T-helper 2 cell treated with Interferon-gamma antibody and Interleukin-4, amounts not matched to agents 5 μg/mL and 100 μg/mL, for 36 hours (primary cell): ENCODE measurements at places on chromosomes 13 and 19.

GRCh38 chr13:99495466-99496183 lies 5.6 kb upstream of the TM9SF2 start:
- H3K4me1 ChIP-seq = peaks cover 47% of the 10 kb centered on the region
- no peak for DNase-seq
- peak overlapping the region; percentile 94 for H3K27ac ChIP-seq
- no peaks in the 10 kb centered on the region for H3K27me3 ChIP-seq
- peaks cover 17% of the 10 kb centered on the region for H3K36me3 ChIP-seq

- DNase-seq = no peak
- H3K27me3 ChIP-seq = no peaks in the 10 kb centered on the region
- no peak overlapping the region for H3K27ac ChIP-seq
- no peaks in the 10 kb centered on the region for H3K4me1 ChIP-seq
- H3K36me3 ChIP-seq = no peaks in the 10 kb centered on the region
- no peak overlapping the region for H3K4me3 ChIP-seq
Observed at GRCh38 chr13:76730220-76730619, 156.0 kb downstream of the KCTD12 start.

GRCh38 chr19:41597600-41598041 lies 21.7 kb downstream of the CEACAM21 start:
- H3K27ac ChIP-seq = no peak overlapping the region
- H3K27me3 ChIP-seq = peaks cover 27% of the 10 kb centered on the region
- peaks cover 10% of the 10 kb centered on the region for H3K4me1 ChIP-seq
- DNase-seq = peak; percentile 63
- no peak overlapping the region for H3K4me3 ChIP-seq

- peaks cover 4% of the 10 kb centered on the region for H3K4me1 ChIP-seq
- no peak within 1 kb of the TSS for H3K4me3 ChIP-seq
- H3K36me3 ChIP-seq = no peaks in the 10 kb centered on the region
- DNase-seq = no peak
Observed at GRCh38 chr19:50649433-50650391, at the start of gene C19orf81. Gene C19orf81, plus strand, starts transcription at chr19:50649445. Its CDS starts 0 bp downstream, at chr19:50649445.

DNA sequence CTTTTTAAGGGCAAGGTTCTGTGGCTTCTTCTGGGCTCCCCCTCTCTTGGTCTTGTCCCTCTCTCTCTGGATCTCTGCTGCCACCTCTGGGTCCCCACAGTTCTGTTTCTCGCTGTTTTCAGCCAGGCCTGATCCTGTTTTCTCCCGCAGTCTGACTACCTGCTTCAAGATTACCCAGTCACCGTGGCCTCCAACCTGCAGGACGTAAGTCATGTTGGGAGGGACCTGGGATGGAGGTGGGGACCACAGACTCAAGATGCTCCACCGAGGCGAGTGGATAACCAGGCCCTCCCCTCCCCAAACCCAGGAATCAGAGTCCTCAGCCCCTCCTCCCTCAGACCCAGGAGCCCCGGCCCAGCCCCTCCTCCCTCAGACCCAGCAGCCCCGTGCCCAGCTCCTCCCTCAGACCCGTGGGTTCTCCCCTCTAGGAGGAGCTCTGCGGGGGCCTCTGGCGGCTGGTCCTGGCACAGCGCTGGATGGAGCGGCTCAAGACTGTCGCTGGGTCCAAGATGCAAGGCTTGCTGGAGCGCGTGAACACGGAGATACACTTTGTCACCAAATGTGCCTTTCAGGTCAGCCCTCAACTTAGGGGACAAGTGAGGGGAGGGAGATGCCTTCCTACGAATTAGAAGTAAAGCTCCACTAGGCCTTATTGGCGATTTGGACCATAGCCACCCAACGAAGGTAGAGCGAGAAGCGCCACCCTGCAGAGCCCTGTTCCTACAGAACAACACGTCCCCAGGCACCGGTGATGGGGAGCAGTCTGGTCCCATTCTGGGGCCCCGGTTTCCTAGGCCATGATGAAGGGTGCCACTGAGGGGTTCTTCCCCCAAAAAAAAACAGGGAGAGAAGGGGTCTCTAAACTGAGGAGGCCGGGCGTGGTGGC lies 2.2 kb downstream of the FLT3LG start:
- peaks cover 25% of the 10 kb centered on the region for H3K4me1 ChIP-seq
- H3K36me3 ChIP-seq = peaks cover 41% of the 10 kb centered on the region
- H3K4me3 ChIP-seq = peak overlapping the region; percentile 99
- no peaks in the 10 kb centered on the region for H3K27me3 ChIP-seq
- DNase-seq = peak; percentile 76

DNA sequence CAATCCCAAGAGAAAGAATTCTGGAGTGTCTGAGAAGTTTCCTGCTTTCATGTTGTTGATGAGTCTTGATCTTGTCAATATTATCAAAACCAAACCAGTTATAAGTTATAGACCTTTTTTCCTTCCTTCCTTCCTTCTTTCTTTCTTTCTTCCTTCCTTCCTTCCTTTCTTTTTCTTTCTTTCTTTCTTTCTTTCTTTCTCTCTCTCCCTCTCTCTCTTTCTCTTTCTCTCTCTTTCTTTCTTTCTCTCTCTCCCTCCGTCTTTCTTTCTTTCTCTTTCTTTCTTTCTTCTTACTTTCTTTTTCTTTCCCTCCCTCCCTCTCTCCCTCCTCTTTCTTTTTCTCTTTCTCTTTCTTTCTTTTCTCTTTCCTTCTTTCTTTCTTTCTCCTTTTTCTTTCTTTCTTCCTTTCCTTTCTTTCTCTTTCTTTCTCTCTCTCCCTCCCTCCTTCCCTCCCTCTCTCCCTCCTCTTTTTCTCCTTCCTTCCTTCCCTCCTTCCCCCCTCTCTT lies at the start of gene OR7G3:
OR7G3 (minus strand) TSS at position 51 of the 506 bp plus-strand sequence; CDS start at position 51, 0 bp downstream.
- no peaks in the 10 kb centered on the region for H3K36me3 ChIP-seq
- DNase-seq = no peak
- H3K4me3 ChIP-seq = no peak within 1 kb of the TSS
- H3K4me1 ChIP-seq = peaks cover 6% of the 10 kb centered on the region
- H3K27ac ChIP-seq = no peak within 1 kb of the TSS

GRCh38 chr13:111944171-111944583 lies 122.8 kb upstream of the SOX1 start:
- no peaks in the 10 kb centered on the region for H3K27me3 ChIP-seq
- no peak overlapping the region for H3K4me3 ChIP-seq
- no peak overlapping the region for H3K27ac ChIP-seq
- no peaks in the 10 kb centered on the region for H3K36me3 ChIP-seq
- no peak for DNase-seq
- H3K4me1 ChIP-seq = no peaks in the 10 kb centered on the region

- no peaks in the 10 kb centered on the region for H3K27me3 ChIP-seq
- no peak for DNase-seq
- H3K4me3 ChIP-seq = no peak overlapping the region
- no peaks in the 10 kb centered on the region for H3K36me3 ChIP-seq
Observed at GRCh38 chr13:103730407-103730806, 664.2 kb upstream of the SLC10A2 start.

GRCh38 chr13:40522282-40522681 lies 144.2 kb downstream of the FOXO1 start:
- H3K4me1 ChIP-seq = peaks cover 25% of the 10 kb centered on the region
- peaks cover 2% of the 10 kb centered on the region for H3K36me3 ChIP-seq
- no peak for DNase-seq
- H3K4me3 ChIP-seq = no peak overlapping the region
- H3K27me3 ChIP-seq = no peaks in the 10 kb centered on the region
- no peak overlapping the region for H3K27ac ChIP-seq

GRCh38 chr13:102017248-102017647 lies 384.6 kb downstream of the FGF14 start:
- H3K4me3 ChIP-seq = no peak overlapping the region
- no peaks in the 10 kb centered on the region for H3K36me3 ChIP-seq
- H3K27ac ChIP-seq = no peak overlapping the region
- H3K4me1 ChIP-seq = no peaks in the 10 kb centered on the region
- DNase-seq = no peak
- H3K27me3 ChIP-seq = no peaks in the 10 kb centered on the region

DNA sequence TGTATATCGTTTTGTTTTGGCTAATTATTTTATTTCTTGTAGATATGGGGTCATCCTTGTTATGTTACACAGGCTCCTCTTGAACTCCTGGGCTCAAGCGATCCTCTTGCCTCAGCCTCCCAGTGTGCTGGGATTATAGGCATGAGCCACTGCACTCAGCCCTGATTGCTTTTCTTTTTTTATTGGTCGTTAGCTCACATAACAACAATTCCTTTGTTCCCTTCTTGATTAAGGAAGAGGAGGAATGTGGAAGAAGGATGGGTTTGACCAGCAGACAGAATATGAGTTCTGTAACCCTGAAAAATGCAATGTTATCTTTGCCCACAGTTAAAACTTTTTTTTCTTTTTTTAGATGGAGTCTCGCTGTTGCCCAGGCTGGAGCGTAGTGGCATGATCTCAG lies 11.4 kb downstream of the BRME1 start:
- H3K27ac ChIP-seq = no peak overlapping the region
- H3K36me3 ChIP-seq = no peaks in the 10 kb centered on the region
- no peaks in the 10 kb centered on the region for H3K4me1 ChIP-seq
- H3K4me3 ChIP-seq = no peak overlapping the region
- DNase-seq = no peak

GRCh38 chr19:34351382-34351826 lies 13.6 kb upstream of the GPI start:
- peak overlapping the region; percentile 83 for H3K27ac ChIP-seq
- peaks cover 3% of the 10 kb centered on the region for H3K36me3 ChIP-seq
- peaks cover 17% of the 10 kb centered on the region for H3K4me1 ChIP-seq
- H3K27me3 ChIP-seq = no peaks in the 10 kb centered on the region
- no peak for DNase-seq

DNA sequence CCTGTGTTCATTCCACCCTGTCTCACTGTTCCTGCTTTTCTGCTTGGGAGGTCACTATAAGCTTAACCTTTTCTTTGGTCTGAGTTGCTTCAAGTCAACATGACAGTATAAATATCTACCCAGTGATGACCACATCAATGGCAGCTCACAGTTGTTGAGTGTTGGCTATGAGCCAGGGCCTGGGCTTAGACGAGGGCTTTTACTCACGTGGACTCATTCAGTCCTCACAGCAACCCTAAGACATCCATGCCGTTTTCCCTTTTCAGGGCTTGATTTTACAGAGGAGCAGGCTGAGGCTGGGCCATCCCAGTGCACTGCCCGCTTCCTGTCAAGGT lies 10.2 kb upstream of the CCDC97 start:
- H3K27ac ChIP-seq = peak overlapping the region; percentile 76
- no peak for DNase-seq
- H3K4me3 ChIP-seq = no peak overlapping the region
- H3K36me3 ChIP-seq = peaks cover 91% of the 10 kb centered on the region

GRCh38 chr19:47074621-47075020 lies 26.2 kb upstream of the TMEM160 start:
- DNase-seq = no peak
- peaks cover 3% of the 10 kb centered on the region for H3K4me1 ChIP-seq
- H3K4me3 ChIP-seq = no peak overlapping the region
- H3K27me3 ChIP-seq = no peaks in the 10 kb centered on the region
- H3K36me3 ChIP-seq = peaks cover 52% of the 10 kb centered on the region

DNA sequence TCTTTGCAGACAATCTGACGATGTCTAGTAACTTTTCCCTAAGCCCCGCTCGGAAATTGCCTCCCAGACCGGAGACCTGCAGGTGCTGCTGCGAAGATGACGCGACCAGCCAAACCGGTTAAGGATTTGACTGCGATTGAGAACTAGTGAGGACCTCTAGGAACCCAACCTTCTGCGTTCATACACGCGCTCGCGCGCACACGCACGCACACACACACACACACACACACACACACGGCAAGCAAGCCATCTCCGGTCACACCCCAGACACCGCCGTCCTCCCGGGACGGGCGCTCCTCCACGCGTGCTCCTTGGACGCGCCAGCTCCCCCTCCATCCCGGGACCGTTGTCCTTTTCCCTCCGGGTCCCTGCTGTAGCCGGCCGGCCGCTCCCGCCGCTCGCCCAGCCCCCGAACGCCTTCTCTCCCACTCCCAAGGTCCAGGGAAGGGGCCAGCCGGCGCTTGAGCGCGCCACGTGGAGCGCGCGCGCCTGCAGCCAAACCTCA lies 1.2 kb downstream of the TBC1D4 start:
- peak; percentile 25 for DNase-seq
- H3K4me1 ChIP-seq = peaks cover 9% of the 10 kb centered on the region
- H3K4me3 ChIP-seq = peak overlapping the region; percentile 76

DNA sequence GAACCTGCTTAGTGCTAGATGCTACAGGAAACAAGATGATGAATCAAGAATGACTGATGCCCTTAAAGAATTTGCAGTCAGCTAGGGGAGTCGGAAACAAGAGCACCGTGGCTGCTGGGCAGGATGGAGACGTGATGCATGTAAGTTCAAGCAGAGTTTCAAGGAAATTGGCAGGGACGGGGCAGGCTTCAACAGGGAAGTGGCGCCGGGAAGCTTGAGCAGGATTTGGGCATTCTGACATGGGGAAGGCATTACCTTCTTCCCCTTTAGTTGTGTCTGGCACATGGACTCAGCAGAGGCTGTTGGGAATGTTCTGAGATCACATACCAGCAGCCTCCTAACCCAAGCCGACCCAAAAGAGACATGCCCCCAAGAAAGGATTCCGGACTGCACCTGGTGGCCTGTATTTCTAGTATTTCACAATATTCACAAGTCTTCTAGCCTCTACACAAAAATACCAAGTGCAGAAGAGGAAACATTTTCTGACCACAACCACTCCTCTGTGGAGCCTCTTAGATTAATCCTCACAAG lies 138.2 kb downstream of the CRYL1 start:
- H3K27me3 ChIP-seq = peaks cover 6% of the 10 kb centered on the region
- no peaks in the 10 kb centered on the region for H3K36me3 ChIP-seq
- H3K4me1 ChIP-seq = peaks cover 12% of the 10 kb centered on the region

- DNase-seq = no peak
- no peak overlapping the region for H3K4me3 ChIP-seq
- H3K36me3 ChIP-seq = no peaks in the 10 kb centered on the region
Observed at GRCh38 chr19:11463391-11463790, 17.5 kb downstream of the ELAVL3 start.

DNA sequence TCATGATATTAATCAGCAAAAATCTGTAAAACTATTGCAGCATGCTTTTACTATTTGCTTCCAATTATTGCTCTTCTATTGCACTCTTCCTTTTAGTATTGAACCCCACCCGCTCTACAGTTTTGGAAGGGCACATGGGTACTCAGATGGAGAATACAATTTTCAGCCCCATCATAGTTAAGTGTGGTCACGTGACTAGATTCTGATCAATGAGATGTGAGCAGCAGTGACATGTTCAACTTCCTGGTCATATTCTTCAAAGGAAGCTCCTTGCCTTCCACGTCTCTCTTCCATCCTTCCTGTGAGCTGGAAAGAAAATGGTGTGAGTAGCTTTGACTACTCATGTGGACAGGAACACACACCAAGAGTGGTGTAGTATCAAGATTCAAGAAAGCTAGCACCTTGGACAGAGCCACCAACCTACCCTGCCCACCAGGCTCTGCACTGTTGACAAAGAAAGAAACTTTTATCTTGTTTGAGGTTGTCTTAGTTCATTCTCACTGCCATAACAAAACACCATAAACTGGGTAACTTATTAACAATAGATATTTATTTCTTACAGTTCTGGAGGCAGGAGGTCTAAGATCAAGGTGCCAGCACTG lies 3.8 kb upstream of the FGF14 start:
- no peak overlapping the region for H3K4me3 ChIP-seq
- no peak for DNase-seq
- peaks cover 18% of the 10 kb centered on the region for H3K4me1 ChIP-seq
- H3K36me3 ChIP-seq = no peaks in the 10 kb centered on the region
